Activated CD4-positive, CD25-positive, alpha-beta regulatory T cell treated with anti-CD3 and anti-CD28 coated beads, Interleukin-2, amount 50 U/mL, for 24 hours (primary cell): ENCODE measurements at places on chromosomes 2 and 18.

DNA sequence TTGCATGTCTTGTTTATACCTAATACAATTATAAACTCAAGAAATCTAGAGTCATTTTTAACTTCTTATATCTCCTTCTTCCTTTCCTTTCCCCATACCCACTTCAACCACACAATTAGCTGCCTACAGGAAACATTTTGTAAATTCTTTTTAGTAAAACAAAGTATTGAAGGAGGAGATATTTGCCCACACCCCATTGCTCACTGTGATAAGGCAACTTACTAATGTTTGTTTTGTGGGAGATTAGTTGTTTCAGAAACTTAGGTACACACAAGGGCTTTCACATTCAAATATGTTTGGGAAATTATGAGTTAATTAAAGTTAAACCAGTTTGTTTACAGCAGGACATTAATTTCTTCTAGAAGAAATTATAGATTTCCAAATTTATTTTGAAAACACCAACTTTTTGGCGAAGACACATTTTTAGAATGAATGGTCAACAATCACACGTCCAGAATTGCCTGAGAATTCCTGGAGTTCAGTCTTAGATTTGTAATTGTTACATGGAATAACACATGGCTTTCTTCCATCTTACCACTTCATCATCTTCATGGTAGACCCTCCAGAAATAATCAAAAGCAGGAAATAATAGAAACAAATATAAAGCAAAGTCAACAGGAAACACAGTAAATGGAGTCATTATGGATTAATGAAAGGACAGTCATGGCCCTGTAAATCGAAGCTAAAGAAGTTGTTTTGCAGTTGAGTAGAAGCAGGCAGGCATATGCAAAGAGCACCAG lies 62.5 kb upstream of the RAB27B start:
- ATAC-seq = no peak

DNA sequence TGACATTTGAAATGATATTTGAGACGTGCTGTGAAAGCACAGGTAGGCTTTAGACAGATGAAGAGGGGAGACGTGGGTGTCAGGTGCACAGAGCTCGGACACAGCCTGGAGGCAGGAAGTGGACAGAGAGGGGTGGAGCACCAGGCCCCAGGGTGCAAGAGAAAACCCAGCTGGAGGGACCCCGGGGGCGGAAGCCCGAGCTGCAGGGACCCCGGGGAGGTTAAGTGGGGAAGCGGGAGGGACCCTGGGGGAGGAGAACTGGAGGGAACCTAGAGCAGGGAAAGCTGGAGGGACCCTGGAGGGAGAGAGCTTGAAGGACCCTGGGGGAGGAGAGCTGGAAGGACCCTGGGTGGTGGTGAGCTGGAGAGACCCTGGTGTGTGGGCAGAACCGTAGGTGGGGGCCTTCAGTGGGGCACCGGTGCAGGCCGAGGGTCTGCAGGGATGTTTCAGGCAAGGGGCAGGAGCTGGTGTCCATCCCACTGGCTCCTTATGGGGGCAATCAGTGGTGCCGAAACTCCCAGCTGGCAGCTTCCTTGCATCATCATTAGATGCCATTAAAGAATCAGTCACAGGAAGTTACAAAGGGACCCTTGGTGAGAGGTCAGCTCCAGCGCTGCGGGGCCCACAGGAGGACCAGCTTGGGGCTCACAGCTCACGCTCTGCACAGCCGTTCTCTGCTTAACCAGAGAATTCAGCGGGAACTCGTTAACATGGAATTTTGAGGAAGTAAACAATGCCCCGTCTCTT lies 246.6 kb downstream of the EIPR1 start:
- ATAC-seq = no peak

GRCh38 chr18:70920840-70921374 lies 632.1 kb downstream of the SOCS6 start:
- ATAC-seq = no peak

- ATAC-seq = no peak
Observed at GRCh38 chr18:29271501-29271900, 1094.6 kb upstream of the CDH2 start.

DNA sequence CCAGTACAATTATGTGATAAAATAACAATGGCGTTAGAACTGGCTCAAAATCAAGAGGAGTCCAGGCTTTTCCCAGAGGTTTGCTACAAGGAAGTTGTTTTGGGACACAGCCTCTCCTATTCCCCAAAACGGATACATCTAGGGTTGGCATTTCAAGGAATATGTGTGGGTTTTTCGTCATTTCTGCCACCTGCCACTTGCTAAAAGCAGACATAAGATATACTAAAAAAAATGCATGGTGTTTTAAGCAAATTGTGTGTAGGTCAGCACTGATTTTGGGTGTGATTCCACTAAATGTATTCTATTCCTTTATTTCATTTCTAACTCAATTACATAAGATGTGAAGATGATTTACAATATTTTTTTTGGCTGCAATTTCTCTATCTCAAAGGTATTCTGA lies 36.4 kb upstream of the GCG start:
- ATAC-seq = no peak

DNA sequence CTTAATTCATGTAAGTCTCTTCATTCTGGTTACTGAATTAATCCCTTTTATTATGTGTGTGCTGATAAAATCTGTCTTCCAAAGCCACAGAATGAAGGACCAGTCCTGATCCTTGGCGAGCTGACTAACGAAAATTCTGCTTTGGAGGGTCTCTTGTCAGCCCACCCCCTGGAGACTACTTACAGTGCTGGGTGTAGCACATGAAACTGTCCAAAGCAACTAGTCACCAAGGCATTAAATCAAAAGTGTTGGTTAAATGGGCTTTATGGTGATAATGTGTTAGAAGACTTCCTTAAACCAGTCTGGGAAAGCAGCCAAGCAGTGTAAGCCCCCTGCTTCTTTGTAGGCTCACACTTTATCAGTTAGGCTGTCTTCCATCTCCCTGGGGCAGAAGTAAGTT lies 420.2 kb downstream of the SUCLG1 start:
- no peak for ATAC-seq

DNA sequence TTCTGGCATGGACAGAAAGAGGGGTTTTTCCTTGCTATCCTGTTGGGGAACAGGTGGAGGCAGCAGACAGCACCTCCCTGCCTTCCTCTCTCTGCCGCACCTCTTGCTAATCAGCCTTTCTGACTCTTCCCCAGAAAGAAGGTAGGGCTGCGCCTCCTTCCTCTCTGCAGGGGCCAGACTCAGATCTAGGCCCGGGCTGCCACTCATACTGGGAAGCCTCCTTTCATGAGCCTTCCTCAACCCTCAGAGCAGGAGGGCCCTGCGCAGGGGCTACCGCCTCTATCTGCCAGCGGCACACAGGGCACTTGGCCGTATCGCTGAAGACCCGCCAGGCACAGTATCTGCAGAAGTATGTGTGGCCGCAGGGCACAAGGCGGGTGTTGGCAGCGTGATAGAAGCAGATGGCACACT lies 7.1 kb downstream of the NEURL3 start:
- ATAC-seq = no peak

DNA sequence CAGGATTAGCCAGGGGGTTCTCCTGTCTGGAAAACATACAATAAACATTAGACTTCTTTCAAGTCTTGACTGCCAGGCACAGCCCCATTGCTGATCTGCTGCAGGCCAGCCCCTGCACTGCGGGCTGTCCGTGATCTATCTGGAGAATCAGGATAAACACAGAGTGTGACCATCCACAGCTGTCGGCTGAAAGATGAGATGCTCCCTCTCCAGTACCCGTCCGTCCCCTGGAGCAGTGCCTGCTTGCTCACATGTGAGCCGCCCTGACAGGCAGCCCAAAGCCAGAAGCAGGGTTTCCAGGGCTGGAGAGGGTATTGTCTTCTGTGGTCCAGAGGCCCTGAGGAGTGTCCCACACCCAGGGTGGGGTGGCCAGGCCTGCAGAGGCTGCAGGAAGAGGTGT lies 46.1 kb upstream of the FOSL2 start:
- no peak for ATAC-seq

- ATAC-seq = no peak
Observed at GRCh38 chr2:98900721-98901120, 35.3 kb downstream of the CRACDL start.

GRCh38 chr2:64987956-64988419 lies 1.2 kb upstream of the SLC1A4 start:
- ATAC-seq = no peak

GRCh38 chr2:157443795-157444640 lies at the start of gene CYTIP:
Gene CYTIP, minus strand, starts transcription at chr2:157444089. Its CDS starts 69 bp downstream, at chr2:157444020.
- peak; percentile 30 for ATAC-seq

- no peak for ATAC-seq
Observed at GRCh38 chr18:63897072-63897471, 9.6 kb downstream of the SERPINB2 start.

GRCh38 chr2:136116813-136117390 lies 1.0 kb downstream of the CXCR4 start:
- ATAC-seq = peak; percentile 40
